Kidney epithelial cell (primary cell): ENCODE measurements at places on chromosomes 5 and 9. TPM values are rescaled to one million over a fixed set of nuclear protein-coding genes. Genes with fewer than 3 reads are reported as not detected.

- DNase-seq = no peak
Measured at GRCh38 chr9:122442568-122442967, 35.2 kb downstream of the OR1J1 start.

- DNase-seq = no peak
Measured at GRCh38 chr9:87359958-87360601, 137.6 kb upstream of the DAPK1 start.

GRCh38 chr9:107669422-107669821 lies 179.9 kb upstream of the KLF4 start:
- no peak for DNase-seq

ENHO gene
- 1.5 TPM in 1 of 2 replicates, not detected in the other for total RNA-seq

DBH gene
- total RNA-seq = not detected in 2 replicates

DNA sequence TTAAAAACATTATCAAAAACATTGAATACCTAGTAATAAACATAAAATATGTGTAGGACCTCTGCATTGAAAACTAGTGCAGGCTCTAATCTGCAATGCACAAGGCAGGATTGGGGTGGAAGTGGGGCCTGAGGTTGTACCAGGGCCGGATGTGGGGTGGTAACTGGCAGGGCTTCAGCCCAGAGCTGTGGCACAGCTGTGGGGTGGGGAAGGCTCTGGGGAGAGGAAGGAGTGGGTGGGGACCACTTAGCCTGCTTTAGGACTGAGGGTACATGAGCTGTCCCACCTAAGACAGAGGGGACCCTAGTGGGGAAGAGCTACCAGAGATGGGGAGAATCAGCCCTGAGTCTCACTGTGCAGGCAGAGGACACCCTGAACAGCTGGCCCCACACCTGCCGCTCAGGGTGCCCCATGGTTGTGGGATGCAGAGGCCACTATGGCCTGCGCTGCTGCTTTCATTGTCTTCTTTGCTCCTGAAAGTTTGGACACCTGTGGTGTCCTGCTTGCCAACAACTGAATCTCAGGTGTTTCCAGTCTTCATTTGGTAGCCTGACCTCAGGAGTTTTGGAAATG lies 311.4 kb downstream of the TLE4 start:
- no peak for DNase-seq

GRCh38 chr5:141506381-141507155 lies 17.7 kb downstream of the PCDHGC5 start:
- DNase-seq = no peak

TLN1 gene
- total RNA-seq = 245 and 268 TPM in 2 replicates

GRCh38 chr9:127154390-127155191 lies 32.2 kb upstream of the ANGPTL2 start:
- DNase-seq = no peak

DNA sequence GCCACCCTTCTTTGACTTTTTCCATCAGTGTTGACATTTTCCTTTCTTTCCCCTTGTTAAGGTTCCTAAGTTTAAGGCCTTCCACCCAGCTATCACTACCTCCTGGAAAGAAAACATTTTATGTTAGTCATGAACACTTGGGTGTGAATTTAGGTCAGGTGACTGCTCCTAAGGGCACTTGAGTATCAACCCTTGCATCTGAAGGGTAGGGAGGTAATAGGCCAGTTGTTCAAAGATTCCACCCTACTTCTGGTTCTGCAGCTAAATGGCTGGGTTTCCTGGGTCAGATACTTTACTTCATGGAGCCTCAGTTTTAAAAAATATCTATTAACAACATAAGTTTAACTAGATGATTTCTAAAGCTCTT lies 49.1 kb upstream of the OSMR start:
- no peak for DNase-seq

- DNase-seq = no peak
Measured at GRCh38 chr9:130668659-130669058, 4.3 kb downstream of the PRDM12 start.

CCDC192 gene
- total RNA-seq = not detected in 2 replicates

DNA sequence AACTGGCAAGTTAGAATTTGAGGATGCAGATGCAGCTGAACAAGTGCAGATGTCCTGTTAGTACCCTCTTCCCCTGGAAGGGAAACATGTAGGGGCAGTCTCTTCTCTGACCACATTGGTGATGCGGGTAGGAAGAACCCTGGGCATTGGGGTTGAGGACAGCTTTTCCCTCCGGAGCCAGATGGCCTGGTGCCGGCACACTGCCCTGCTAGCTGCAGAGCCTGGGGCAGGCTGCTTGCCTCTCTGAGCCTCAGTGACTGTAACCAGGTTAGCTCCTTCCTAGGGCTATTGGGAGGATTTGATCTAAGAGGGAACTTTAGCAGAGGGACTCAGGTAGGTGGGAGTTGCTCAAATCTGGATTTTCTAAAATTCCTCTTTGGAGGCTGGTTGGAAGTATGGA lies 148.4 kb downstream of the HSPA4 start:
- no peak for DNase-seq

DNA sequence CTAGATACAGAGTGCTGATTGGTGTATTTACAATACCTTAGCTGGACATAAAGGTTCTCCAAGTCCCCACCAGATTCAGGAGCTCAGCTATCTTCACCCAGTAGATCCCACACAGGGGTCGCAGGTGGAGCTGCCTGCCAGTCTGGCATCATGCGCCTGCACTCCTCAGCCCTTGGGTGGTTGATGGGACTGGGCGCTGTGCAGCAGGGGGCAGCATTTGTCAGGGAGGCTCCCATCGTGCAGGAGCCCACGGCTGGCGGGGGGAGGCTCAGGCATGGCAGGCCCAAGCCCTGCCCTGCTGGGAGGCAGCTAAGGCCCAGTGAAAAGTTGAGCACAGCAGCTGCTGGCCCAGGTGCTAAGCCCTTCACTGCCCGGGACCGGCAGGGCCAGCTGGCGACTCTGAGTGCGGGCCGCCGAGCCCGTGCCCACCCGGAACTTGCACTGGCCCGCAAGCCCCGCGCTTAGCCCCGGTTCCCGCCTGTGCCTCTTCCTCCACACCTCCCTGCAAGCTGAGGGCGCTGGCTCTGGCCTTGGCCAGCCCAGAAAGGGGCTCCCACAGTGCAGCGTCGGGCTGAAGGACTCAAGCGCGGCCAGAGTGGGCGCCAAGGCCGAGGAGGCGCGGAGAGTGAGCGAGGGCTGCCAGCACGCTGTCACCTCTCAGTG lies 314.1 kb upstream of the ATP10B start:
- no peak for DNase-seq

GRCh38 chr9:104872656-104873488 lies 55.1 kb downstream of the ABCA1 start:
- peak; percentile 81 for DNase-seq

SLCO4C1 gene
- 1.1 and 1.5 TPM in 2 replicates for total RNA-seq

MATR3 gene
- total RNA-seq = 219 and 266 TPM in 2 replicates

- DNase-seq = no peak
Measured at GRCh38 chr5:81486711-81487110, 92.8 kb upstream of the ACOT12 start.

C5orf34 gene
- total RNA-seq = 0.38 and 1.1 TPM in 2 replicates

GRCh38 chr5:15446552-15446951 lies 53.4 kb upstream of the FBXL7 start:
- no peak for DNase-seq

PDCD1LG2 gene
- 1.8 and 3.2 TPM in 2 replicates for total RNA-seq

SCGB3A2 gene
- not detected in 2 replicates for total RNA-seq

GRCh38 chr5:178695556-178695955 lies 34.9 kb downstream of the ZNF354A start:
- DNase-seq = no peak

- no peak for DNase-seq
Measured at GRCh38 chr9:38486056-38486615, 61.9 kb upstream of the IGFBPL1 start.

- DNase-seq = no peak
Measured at GRCh38 chr9:14565352-14566016, 127.7 kb downstream of the ZDHHC21 start.

KCNMB1 gene
- total RNA-seq = 0.04 TPM in 1 of 2 replicates, not detected in the other

GRCh38 chr9:27350382-27350976 lies 53.5 kb upstream of the EQTN start:
- no peak for DNase-seq

DNA sequence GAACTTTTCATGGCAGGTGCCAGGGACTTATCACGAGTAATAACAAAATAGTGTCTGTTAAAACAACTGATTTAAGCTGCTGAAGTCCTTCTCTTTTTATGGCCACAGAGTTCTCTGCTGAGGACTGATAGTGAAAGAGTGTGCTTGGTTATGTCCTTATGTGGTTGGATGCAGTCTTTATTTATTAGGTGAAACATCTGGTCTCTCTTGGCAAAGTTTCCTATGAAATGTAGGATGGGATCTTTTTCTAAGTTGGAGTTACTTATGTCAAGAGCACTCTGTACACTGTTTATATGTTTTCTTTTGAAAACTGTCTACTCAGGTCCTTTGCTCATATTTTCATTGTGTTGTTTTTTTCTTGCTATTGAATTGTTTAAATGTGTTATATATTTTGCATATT lies 1816.1 kb upstream of the C9orf72 start:
- no peak for DNase-seq

- DNase-seq = no peak
Measured at GRCh38 chr5:149747141-149747832, 17.2 kb downstream of the PPARGC1B start.

DNA sequence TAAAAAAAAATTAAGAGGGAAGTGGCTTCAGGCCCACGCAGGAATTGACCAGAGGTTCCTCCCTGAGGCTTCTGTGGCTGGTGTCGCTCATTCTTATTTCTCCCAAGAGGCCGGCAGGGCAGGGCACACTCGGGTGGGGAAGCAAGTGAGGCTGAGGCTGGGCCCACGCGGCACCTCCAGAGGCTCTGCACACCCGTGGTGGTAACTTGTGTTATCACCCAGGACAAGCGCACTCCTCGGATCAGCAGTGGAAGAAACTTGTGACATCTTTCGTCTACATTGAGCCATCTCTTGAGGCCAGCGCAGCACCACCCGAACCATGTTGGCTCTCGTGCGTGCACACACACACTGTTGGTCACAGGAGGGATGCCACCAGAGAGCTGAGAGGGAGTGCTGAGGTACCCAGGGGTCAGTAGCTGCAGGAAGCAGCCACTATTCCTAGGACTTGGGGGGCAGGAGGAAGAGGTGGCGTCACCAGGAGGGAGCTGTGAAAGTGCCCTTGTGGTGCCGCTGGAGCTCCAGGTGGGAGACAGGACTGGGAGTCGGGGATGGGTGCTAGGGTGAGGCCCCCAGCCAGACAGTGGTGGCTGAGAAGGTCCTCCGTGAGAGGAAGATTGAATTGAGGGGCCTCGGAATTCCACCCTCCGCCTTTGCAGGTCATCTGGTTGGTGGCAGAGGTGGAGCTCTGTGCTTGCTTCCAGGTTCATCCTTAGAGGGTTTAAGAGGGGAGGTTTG lies 6.4 kb downstream of the NDUFS6 start:
- DNase-seq = no peak

- DNase-seq = no peak
Measured at GRCh38 chr9:102507044-102507687, 488.0 kb upstream of the CYLC2 start.
